Kidney (tissue), 22 donors: ENCODE measurements at places on chromosomes 6 and 20. TPM values are rescaled to one million over a fixed set of nuclear protein-coding genes. Genes with fewer than 3 reads are reported as not detected.
A peak's percentile ranks its signal among the peaks of the same experiment; 100 is the strongest.

DNA sequence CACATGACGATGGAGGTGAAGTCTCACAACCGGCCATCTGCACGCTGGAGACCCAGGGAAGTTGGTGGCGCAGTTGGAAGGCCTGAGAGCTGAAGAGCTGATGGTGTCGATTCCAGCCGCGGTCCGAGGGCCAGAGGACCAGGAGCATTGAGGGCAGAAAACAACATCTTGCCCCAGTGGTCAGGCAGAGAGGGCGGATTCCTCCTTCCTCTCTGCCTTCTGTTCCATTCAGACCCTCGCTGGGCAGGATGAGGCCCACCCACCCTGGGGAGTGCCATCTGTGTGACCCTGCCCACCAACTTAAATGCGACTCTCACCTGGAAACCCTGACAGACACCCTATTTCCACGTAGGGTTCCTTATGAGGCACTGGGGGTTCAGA lies 120.7 kb upstream of the PMEPA1 start:
- H3K36me3 ChIP-seq: no peaks in the 10 kb centered on the region
- H3K27me3 ChIP-seq: no peaks in the 10 kb centered on the region
- DNase-seq: no peak
- no peaks in the 10 kb centered on the region for H3K4me1 ChIP-seq
- no peak overlapping the region for H3K27ac ChIP-seq

- no peaks in the 10 kb centered on the region for H3K27me3 ChIP-seq
- no peak overlapping the region for H3K4me3 ChIP-seq
- peak; percentile 66 for DNase-seq
- H3K36me3 ChIP-seq: no peaks in the 10 kb centered on the region
These were observed 169.9 kb downstream of the CD24 start for GRCh38 chr6:106804346-106805335.

The SLC17A9 gene
- 9.5 TPM for total RNA-seq

- no peak for DNase-seq
- no peaks in the 10 kb centered on the region for H3K36me3 ChIP-seq
- H3K4me3 ChIP-seq: no peak overlapping the region
These were observed 644.3 kb upstream of the AGPAT4 start for GRCh38 chr6:161918109-161918531.

The SRMS gene
- 0.38 TPM for total RNA-seq

DNA sequence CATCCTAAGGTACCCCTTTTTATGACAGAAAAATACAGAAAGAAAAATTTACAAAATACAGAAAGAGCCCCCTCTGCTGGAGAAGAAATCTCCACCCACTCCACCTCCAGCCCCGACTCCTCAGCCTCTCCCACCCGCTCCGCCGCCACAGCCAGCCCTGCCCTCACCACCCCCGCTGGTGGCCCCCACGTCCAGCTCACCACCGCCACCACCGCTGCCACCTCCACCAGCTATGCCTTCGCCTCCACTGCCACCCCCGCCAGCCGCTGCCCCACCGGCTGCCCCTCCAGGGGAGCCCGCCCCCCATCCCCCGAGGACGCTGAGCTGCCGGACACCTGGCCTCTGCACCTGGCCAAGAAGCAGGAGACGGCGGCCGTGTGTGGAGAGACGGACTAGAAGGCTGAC lies 17.7 kb downstream of the WFDC2 start:
- no peaks in the 10 kb centered on the region for H3K36me3 ChIP-seq
- peak; percentile 36 for DNase-seq
- no peak overlapping the region for H3K27ac ChIP-seq
- no peak overlapping the region for H3K4me3 ChIP-seq
- no peaks in the 10 kb centered on the region for H3K27me3 ChIP-seq
- H3K4me1 ChIP-seq: no peaks in the 10 kb centered on the region

- no peaks in the 10 kb centered on the region for H3K4me1 ChIP-seq
- H3K27ac ChIP-seq: no peak overlapping the region
- DNase-seq: no peak
- peaks cover 2% of the 10 kb centered on the region for H3K36me3 ChIP-seq
- H3K4me3 ChIP-seq: no peak overlapping the region
These were observed 22.1 kb downstream of the SLC35A1 start for GRCh38 chr6:87494761-87495422.

GRCh38 chr20:6122873-6123648 lies at the start of gene FERMT1:
TSS of gene FERMT1 (minus strand) at chr20:6123030. CDS start at chr20:6119554, 3,476 bp downstream.
- peak; percentile 69 for DNase-seq
- no peaks in the 10 kb centered on the region for H3K27me3 ChIP-seq
- H3K27ac ChIP-seq: peak within 1 kb of the TSS; percentile 35
- H3K4me3 ChIP-seq: peak within 1 kb of the TSS; percentile 58
- no peaks in the 10 kb centered on the region for H3K36me3 ChIP-seq

- no peaks in the 10 kb centered on the region for H3K4me1 ChIP-seq
- H3K36me3 ChIP-seq: no peaks in the 10 kb centered on the region
- H3K27me3 ChIP-seq: no peaks in the 10 kb centered on the region
- no peak overlapping the region for H3K4me3 ChIP-seq
These were observed 24.2 kb downstream of the EDN3 start for GRCh38 chr20:59324521-59325141.

DNA sequence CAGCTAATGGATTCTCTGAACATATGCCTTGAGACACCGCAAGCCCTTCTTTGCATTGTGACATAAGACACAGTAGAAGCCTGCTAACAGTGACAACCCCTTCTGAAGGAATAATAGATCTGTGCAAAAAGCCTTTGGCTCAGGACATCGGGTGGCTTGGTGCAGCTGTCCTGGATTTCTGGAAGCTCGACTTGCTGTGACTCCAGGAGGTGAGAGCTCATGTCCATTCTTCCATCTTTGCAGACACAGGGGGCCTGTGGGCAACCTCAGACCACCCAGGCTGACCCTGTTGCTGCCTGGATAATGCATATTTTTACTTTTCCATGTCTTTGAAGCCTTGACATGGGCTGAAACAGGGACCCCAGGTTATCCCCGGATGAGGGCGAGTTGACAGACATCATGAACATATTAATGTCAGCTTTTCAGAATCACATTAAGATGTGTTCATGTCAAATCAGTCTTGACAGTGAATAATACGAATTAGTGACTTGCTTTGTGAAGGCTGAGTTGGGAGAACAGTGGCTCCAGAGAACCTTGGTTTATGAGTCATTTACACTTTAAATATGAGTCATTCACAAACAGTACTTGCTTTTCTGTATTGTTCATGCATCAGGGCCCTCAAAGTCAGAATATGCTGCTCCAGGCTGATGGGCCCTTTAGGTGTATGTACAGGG lies 66.8 kb upstream of the IYD start:
- no peaks in the 10 kb centered on the region for H3K27me3 ChIP-seq
- H3K36me3 ChIP-seq: no peaks in the 10 kb centered on the region
- H3K27ac ChIP-seq: no peak overlapping the region
- no peak for DNase-seq
- H3K4me3 ChIP-seq: no peak overlapping the region

The NOX3 gene
- total RNA-seq: not detected

GRCh38 chr6:137799950-137800568 lies 67.0 kb upstream of the TNFAIP3 start:
- H3K4me3 ChIP-seq: no peak overlapping the region
- no peaks in the 10 kb centered on the region for H3K27me3 ChIP-seq
- no peak overlapping the region for H3K27ac ChIP-seq

The SAMD5 gene
- total RNA-seq: 9.2 TPM

The CST5 gene
- not detected for total RNA-seq

GRCh38 chr6:98443633-98444032 lies 390.7 kb upstream of the POU3F2 start:
- H3K36me3 ChIP-seq: no peaks in the 10 kb centered on the region
- no peak overlapping the region for H3K4me3 ChIP-seq
- no peaks in the 10 kb centered on the region for H3K4me1 ChIP-seq
- H3K27me3 ChIP-seq: no peaks in the 10 kb centered on the region
- DNase-seq: no peak

- H3K36me3 ChIP-seq: no peaks in the 10 kb centered on the region
- DNase-seq: no peak
- no peak overlapping the region for H3K4me3 ChIP-seq
- H3K27me3 ChIP-seq: no peaks in the 10 kb centered on the region
These were observed 2.9 kb downstream of the GSS start for GRCh38 chr20:34952671-34953070.

The NPBWR2 gene
- not detected for total RNA-seq
